ENCODE measurements at places on chromosomes 2 and 18.

DNA sequence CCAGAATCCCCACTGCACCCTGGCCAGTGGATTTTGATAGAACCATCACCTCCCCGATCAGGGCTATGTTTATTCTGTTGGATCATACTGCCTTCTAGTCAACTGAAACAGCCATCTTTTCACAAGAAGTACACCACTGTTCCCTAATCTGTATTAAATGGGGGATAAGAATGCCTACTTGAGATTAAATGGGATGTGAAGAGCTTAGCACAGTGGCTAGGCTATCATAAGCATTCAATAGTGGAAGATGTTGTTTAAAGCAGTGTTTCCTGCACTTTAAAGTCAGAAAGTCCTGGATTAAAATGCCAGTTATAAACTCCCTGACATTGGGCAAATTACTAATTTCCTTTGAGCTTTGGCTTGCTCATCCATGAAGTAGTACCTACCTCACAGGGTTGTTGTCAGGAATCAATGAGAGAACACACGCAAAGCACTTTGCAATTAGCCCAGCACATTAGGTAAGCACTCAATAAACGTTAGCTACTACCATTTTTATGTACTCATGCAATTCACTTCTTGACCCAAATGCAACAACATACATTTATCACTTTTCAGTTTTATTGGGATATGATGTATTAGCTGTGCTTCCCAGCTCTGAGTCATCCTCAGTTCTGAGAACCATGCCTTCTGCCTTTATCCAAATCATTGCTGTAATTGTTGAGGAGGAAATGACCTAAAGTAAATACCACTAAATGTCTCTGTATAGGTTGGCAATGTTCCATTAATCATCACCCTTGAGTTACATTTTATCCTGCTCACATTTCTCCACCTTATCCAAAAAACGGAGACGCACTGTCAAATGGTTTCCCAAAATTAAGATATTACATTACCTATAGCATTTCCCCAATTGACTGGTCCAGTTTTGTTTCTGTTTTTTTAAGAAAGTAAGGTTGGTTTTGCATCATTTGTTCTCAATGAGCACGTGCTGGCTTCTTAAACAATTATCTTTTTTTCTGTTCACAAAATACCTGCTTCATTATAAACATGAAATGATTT is 2.1 kb downstream of the TMEM247 start:
- no peak for DNase-seq

DNA sequence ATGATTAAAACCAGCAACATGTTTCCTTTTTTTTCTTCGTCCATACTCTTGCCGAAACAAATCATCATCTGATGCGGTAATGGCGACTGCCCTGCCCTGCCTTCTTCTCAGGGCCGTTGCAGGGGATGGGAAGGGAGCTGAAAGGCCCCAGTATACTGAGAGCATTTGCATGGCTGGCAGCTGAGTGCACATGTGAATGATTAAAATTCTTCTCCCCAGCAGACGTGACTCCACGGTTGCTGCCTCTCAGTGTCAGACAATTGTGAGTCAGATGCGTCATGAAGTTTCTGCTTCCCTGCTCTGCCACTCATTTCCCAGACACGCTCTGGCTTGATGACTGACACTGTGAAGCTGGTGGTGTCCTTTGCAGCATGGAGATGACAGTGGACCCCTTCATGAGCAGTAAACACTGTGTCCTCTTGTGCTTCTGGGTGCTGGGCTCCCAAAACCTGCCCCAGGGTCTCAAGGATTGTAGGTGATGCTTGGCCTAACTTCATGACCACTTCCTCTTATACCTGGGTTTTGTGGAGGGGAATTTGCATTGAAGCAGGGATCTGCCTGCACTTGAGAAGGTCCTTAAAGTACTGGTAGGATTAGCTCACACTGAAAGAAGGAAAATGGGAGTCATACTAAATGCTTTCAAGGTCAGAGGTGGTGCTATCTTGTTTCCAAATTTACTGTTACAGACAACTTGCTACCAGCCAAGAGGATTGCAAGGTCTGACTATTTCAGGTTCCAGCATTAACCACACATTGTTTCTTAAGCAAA is 222.5 kb upstream of the COPS8 start:
- DNase-seq: no peak

- DNase-seq: no peak
Observed at GRCh38 chr2:215879977-215880940, 133.1 kb downstream of the MREG start.

GRCh38 chr2:174572556-174572955 is 25.0 kb downstream of the WIPF1 start:
- no peak for DNase-seq

DNA sequence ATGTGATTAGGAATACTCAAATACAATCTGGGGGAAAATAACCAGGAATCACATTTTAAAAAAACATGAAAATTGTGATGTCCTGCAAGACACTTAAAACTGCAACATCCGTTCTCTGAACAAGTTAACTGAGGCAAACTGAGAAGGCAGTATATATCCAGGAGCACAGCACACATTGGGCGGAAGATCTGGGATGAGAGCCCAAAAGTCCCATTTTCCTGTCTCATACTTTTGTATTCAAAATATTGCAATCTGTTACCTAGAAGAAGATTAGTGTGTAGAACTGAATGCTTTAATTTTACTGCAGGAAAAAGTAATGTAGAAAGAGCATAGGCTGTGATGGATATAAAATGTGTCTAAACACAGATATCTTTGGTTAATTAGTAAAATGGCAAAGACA is 276.8 kb upstream of the FANCL start:
- DNase-seq: no peak

- DNase-seq: no peak
Observed at GRCh38 chr2:176813621-176814049, 399.0 kb upstream of the HNRNPA3 start.

GRCh38 chr18:22624176-22624575 is 206.5 kb upstream of the CTAGE1 start:
- DNase-seq: no peak

DNA sequence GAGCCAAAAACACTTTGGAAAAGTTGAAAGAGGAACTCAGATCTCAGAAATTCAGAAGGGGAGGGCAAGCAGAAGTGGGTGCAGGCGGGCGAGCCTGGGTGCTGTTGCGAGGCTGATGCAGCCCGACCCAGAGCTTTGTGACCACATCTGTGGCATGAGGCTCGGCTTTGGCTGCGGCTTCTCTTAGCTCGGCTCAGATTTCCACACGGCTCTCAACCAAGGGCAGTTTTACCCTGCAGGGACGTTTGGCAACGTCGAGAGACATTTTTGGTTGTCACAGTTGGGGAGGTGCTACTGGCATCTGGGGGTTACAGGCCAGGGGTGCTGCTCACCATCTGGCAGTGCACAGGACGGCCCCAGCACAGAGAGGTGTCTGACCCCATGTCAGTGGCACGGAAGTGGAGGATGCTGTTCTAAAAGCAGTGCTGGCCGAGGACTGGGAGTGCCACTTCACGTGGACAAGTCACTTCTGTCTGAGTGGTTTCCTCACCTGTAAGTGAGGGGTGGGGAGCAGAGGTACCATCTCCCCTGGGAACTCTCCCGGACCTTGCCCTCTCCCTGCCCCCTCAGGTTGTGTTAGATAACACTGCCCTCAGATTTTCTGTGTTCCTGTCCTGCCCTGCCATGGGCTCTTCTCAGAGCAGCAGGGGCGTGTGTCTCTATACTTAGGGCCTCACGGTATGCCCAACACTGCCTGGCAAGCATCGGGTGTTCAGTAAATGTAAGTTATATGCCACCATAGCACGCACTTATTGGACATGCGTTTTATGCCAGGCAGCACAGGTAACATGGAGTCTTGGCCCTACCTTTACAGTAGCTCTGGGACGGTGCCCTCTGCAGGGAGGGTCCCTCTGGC is 48.7 kb upstream of the FAHD2A start:
- DNase-seq: no peak

Data from activated T-cell treated with anti-CD3 and anti-CD28 coated beads for 24 hours (primary cell).